ENCODE measurements at places on chromosomes 12 and 14. TPM values are rescaled to one million over a fixed set of nuclear protein-coding genes. Genes with fewer than 3 reads are reported as not detected.

DNA sequence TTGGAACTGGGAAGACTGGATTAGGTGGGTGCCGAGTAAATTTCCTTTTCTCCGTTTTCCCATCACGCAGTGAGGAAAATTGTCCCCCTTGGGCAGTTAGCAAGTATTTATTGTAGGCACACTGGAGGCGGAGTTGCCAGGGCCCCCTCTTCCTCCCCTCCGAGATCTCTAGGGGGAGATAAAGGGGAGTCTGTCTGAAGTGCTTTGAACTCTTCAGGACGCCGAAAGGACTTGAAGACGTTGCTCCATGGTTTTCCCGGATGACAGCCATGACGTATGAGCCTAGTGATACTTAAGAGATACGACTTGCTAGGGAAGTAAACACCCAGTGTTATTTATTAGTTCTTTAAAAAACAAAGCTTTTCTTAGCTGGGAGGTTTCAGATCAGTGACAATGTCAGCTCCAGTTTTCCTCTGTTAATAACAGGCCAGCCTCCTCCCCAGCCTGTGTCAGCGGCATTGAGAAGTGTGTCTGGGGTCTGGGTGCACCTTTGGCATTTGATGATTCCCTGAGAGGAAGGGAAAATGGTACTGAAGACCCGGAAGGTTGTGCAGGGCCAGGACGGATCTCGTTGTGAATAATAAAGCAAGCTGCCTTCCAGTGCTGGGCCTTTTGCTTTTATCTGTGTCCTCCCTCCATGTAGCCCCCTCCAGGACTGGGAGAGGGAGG lies 78.7 kb downstream of the TSPAN9 start:
- H3K4me3 ChIP-seq, result no peak overlapping the region
- H3K27me3 ChIP-seq, result no peaks in the 10 kb centered on the region

KRT77 gene
- total RNA-seq, result not detected

SENP1 gene
- 105 TPM for total RNA-seq

DNA sequence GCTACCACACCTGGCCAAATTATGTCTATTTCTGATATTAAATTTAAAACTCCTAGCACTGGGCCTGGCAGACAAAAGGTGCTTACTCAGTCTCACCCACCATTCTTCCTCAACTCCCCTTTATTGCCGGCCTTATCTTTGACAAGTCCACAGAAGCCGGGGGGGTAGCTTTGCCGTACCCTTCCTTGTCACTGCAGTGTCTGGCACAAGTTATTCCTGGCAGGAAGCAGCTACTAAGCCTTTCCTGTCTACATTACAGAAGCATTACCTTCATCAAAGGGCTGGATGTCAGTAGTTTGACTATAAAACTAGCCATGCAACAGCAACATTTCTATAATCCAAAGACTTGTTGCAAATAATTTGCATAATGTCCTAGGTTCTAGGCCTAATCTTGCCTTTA lies 127.1 kb downstream of the PRICKLE1 start:
- H3K4me1 ChIP-seq, result no peaks in the 10 kb centered on the region
- H3K27me3 ChIP-seq, result no peaks in the 10 kb centered on the region
- H3K4me3 ChIP-seq, result no peak overlapping the region
- DNase-seq, result no peak
- H3K36me3 ChIP-seq, result no peaks in the 10 kb centered on the region

GRCh38 chr14:37593511-37594237 lies 1.4 kb downstream of the FOXA1 start:
- H3K4me1 ChIP-seq, result peaks cover 11% of the 10 kb centered on the region
- no peak overlapping the region for H3K4me3 ChIP-seq
- H3K27ac ChIP-seq, result no peak overlapping the region
- no peak for DNase-seq
- H3K27me3 ChIP-seq, result peaks cover 12% of the 10 kb centered on the region
- H3K36me3 ChIP-seq, result no peaks in the 10 kb centered on the region

DNA sequence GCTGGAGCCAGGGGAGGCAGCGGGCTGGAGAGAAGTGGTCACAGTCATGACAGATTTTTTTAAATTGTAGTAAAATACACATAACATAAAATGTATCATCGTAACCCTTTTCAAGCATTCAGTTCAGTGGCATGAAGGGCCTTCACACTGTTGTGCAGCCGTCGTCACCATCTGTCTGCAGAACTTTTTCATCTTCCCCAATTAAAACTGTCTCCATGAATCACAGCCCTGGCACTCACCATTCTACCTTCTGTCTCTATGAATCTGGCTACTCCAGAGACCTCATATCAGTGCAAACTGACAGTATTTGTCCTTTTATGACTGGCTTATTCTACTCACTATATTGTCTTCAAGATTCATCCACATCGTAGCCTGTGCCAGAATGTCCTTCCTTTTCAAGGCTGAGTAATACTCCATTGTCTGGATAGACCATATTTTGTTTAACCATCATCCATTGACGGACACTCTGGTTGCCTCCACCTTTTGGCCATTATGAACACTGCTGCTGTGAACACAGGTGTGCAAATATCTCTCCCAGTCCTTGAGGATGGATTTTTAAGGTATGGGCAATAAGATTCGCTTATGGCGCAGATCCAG lies 91.5 kb upstream of the NCOR2 start:
- H3K27ac ChIP-seq, result no peak overlapping the region
- H3K36me3 ChIP-seq, result no peaks in the 10 kb centered on the region
- no peaks in the 10 kb centered on the region for H3K27me3 ChIP-seq
- no peak overlapping the region for H3K4me3 ChIP-seq

GRCh38 chr12:41339784-41340183 lies 151.7 kb downstream of the PDZRN4 start:
- no peaks in the 10 kb centered on the region for H3K27me3 ChIP-seq
- no peak overlapping the region for H3K27ac ChIP-seq
- H3K36me3 ChIP-seq, result no peaks in the 10 kb centered on the region
- no peak for DNase-seq
- H3K4me3 ChIP-seq, result no peak overlapping the region

DNA sequence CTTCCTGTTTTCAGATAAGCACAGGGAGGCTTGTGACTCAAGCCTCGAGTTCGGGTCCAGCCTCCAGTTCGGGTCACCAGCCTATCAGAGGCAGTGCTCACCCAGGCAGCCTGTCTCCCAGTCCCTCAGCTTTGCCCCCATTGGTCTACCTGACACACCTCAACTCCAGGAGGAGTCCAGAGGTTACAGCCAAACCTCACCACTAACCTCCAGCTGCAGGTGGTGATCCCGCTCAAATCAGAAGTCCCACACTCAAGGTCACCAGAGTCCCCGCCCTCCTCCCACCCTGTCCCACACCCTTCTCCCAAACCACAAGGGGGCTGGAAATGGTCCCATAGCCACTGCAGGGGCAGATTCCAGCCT lies 42.1 kb downstream of the KDM2B start:
- H3K4me3 ChIP-seq, result no peak overlapping the region
- H3K27ac ChIP-seq, result no peak overlapping the region
- H3K36me3 ChIP-seq, result no peaks in the 10 kb centered on the region
- no peak for DNase-seq
- H3K27me3 ChIP-seq, result no peaks in the 10 kb centered on the region

GRCh38 chr14:66650491-66650911 lies 142.6 kb downstream of the GPHN start:
- H3K27me3 ChIP-seq, result no peaks in the 10 kb centered on the region
- H3K4me1 ChIP-seq, result peaks cover 6% of the 10 kb centered on the region
- no peaks in the 10 kb centered on the region for H3K36me3 ChIP-seq
- no peak for DNase-seq
- H3K4me3 ChIP-seq, result no peak overlapping the region

TAS2R20 gene
- 4.8 TPM for total RNA-seq

DNA sequence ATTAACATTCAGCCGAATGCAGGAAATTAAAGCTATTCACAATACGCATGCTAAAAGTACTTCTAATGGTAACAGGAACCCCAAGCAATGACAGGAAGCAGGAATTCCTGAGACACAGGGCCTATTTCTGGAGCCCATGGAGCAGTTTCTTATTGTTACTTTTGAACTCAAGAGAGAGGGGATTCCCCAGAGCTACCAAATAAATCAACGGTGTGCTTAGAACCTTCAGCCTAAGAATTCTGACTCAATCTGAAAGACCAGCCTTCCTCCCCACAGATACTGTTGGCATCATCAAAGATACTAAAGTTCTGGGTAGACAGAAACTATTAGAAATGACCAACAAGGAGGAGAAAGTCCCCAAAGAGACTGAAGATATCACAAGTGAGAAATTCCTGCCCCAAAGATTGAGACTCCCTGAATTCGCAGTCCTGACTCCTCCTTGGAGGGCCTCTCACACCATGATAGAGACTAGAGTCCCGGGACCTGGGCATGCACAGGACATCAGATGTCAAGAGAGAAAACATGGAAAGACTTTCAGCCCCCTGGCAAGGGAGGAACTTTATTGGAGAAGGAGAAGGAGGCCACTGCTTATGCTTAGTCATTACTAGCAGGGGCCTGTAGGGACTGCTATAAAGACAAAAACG lies 32.7 kb downstream of the RTRAF start:
- no peaks in the 10 kb centered on the region for H3K4me1 ChIP-seq
- H3K4me3 ChIP-seq, result no peak overlapping the region
- no peaks in the 10 kb centered on the region for H3K27me3 ChIP-seq
- no peak for DNase-seq
- no peaks in the 10 kb centered on the region for H3K36me3 ChIP-seq

GRCh38 chr12:101297661-101298060 lies 17.8 kb downstream of the UTP20 start:
- no peak for DNase-seq
- no peaks in the 10 kb centered on the region for H3K4me1 ChIP-seq
- H3K27ac ChIP-seq, result no peak overlapping the region
- H3K27me3 ChIP-seq, result no peaks in the 10 kb centered on the region

- H3K4me3 ChIP-seq, result no peak overlapping the region
- no peaks in the 10 kb centered on the region for H3K27me3 ChIP-seq
- H3K36me3 ChIP-seq, result no peaks in the 10 kb centered on the region
- H3K27ac ChIP-seq, result peak overlapping the region; percentile 44
Measured at GRCh38 chr14:72714871-72715214, 179.1 kb downstream of the DPF3 start.

DNA sequence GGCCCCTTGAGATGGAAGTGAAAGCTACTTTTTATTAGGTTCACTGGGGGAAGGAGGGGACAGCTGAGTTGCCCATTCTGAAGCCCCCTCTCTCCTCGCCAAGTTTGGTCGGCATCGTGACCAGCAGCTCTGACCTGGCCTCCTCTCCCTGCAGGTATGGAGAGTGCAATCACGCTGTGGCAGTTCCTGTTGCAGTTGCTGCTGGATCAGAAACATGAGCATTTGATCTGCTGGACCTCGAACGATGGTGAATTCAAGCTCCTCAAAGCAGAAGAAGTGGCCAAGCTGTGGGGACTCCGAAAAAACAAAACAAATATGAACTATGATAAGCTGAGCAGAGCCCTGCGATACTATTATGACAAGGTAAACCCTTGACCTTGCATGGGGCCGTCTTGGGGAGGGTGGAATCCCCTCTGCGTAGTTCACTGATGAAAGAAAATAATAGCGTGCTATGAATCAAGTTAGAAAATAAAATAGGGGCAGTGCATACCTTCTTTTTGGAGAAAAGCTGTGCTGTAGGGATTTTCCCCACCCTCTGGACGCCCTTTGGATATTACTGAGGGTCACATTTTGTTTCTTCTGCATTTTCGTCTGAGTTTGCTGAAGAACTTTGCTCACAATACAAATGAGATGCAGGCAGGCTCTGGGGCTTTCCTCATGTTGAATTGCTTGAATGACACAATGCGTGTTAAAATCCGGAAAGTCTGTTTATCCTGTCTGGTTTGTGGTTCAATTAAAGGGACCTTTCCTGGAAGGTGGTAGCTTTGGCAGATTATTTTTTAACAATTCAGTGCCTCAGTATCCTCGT lies 29.4 kb downstream of the ELK3 start:
- DNase-seq, result no peak
- H3K27me3 ChIP-seq, result no peaks in the 10 kb centered on the region
- H3K27ac ChIP-seq, result no peak overlapping the region
- no peaks in the 10 kb centered on the region for H3K36me3 ChIP-seq
- H3K4me3 ChIP-seq, result no peak overlapping the region
- peaks cover 8% of the 10 kb centered on the region for H3K4me1 ChIP-seq

PIWIL1 gene
- 53.0 TPM for total RNA-seq

DNA sequence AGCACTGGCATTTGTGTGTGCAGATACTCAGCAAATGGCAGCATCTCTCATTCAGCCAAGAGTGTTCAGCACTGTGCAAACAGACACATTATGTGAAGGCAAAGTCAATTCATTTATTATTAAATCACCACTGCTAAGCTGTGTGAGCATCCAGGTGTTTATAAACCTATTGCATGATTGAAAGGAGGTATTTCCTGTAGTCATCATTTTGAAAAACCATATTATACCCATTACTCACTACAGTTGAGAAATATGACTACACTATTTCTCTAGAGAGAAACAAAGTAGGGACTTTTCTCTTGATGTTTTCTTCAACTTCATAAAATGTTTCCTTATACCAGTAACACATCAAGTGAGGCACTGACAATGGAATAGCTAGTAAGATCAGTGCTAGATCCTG lies 13.7 kb downstream of the SPX start:
- no peak overlapping the region for H3K4me3 ChIP-seq
- DNase-seq, result no peak
- H3K36me3 ChIP-seq, result no peaks in the 10 kb centered on the region
- no peaks in the 10 kb centered on the region for H3K27me3 ChIP-seq
- H3K4me1 ChIP-seq, result no peaks in the 10 kb centered on the region
- no peak overlapping the region for H3K27ac ChIP-seq

Measured in testis (tissue), 5 donors.